ENCODE measurements at places on chromosomes 1 and 21.
A peak's percentile ranks its signal among the peaks of the same experiment; 100 is the strongest.

DNA sequence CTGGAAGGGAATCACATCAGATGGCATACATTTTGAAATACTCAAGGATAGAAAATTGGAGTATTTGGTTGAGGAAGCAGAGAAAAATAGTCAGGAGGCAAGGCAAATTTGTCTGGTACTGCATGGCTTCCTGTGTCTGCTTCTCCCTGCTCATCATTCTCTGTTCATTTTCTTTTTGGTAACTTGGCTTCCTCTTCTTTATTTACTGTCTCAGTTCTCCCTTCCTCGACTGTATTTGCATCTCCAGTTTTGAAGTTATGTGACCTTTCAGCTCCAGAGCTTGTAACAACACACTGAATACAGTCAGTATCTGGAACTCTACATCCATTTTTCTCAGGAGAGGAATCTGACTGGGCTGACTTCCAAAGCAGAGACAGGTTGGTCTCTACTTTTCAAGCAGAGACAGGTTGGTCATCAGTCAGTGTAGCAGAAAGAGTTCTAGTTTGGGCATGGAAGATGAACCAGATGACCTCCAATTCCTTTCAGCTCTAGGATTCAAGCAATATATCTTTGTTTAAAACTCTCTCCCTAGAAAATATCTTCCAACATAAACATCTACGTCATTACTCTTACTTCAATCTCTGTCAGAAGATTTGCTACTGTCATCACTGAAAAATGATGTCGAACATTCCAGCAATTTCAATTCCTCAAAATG is 571.2 kb downstream of the ADGRL2 start:
- no peak for DNase-seq

- peak; percentile 25 for DNase-seq
These were observed at the start of gene RPS6KA1 for GRCh38 chr1:26529655-26530409. Gene RPS6KA1 (plus strand): TSS chr1:26529761. CDS start chr1:26529921, 160 bp downstream.

- DNase-seq: peak; percentile 75
These were observed 3.1 kb downstream of the ATP1A1 start for GRCh38 chr1:116375887-116376728.

DNA sequence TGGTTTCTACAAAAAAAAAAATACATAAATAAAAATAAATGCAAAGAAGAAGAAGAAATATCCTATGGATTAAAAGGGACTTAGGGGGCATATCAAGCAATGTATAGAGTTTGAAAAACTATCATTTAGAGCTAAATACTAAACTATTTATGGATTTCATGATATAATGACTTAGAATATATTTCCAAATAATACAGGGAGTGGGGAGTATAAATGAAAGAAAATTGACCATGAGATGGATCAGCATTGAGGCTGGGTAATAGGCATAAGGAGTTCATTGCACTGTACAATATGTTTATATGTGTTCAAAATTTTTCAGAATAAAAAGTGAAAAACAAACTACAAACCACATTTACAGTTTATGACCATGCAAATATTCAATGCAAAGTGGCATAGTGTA is 18.8 kb downstream of the NHLH2 start:
- no peak for DNase-seq

- no peak for DNase-seq
These were observed 84.8 kb downstream of the KCTD3 start for GRCh38 chr1:215651867-215652266.

DNA sequence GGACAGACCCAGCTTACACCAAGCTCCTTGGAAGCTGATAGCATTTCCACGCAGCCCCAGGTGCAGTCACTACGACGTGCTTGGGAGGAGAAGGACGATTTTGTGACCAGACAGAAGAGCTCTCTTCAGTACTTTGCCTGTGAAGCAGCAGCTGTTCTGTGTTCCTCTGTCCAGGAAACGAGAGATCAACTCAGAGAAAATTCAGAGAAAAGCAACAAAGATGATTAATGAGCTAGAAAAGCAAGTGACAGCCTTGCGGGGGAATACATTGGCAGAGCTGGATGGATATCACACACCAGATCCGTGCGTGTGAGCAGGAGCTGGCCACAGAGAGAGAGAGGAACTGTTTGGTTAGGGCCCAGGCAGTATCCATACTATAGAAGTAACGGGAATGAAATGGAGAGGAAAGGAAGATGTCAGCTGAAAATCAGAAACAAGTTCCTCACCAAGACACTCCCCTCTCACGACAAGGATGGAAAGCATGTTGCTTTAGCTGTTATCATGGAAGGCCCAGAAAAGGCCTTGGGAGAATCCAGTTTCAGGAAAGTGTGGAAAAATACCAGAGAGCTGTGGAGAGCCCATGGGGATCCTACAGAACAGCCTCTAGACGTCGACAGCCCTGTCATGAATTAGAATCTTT is 106.2 kb downstream of the TOMM20 start:
- no peak for DNase-seq

GRCh38 chr1:192805832-192806323 is 3.0 kb upstream of the RGS2 start:
- DNase-seq: peak; percentile 76

DNA sequence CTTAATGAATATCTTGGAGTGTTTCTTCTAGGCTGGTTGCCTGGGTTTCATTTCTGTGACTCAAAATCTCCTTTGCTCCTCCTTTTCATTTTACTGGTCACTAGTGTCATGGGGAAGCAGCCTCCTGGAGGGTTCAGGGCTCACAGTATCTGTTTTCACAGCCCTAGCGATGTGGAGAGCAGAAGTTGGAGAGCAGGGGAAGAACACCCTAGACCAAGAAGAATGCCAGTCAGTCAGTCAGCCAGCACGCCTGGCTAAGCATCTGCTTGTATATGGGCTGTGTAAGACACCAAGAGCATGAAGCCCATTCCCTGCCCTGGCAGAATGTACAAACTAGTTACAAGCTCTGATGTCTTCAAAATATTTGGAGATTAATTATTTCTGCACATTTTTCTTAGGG is 7.9 kb downstream of the RXRG start:
- DNase-seq: no peak

GRCh38 chr1:26923711-26924110 is 2.2 kb downstream of the NUDC start:
- peak; percentile 39 for DNase-seq

DNA sequence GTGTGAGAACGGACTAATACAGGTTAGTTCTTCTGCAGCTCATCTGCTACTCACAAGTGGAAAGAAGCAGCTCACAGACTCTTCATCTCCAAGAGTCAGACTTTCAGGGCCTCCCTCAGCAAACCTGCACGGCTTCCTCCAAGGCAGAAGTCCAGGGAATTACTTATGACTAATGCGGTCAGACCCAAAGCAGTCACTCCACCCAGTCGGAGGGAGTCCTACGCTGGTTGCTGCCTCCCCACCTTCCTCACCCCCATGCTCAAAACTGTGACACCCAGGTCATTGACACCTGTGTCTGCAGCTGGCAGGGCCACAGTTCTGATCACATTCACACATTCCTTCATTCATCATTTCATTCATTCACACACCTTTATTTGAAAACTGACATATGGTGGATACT is 38.4 kb upstream of the PRDM2 start:
- DNase-seq: no peak

DNA sequence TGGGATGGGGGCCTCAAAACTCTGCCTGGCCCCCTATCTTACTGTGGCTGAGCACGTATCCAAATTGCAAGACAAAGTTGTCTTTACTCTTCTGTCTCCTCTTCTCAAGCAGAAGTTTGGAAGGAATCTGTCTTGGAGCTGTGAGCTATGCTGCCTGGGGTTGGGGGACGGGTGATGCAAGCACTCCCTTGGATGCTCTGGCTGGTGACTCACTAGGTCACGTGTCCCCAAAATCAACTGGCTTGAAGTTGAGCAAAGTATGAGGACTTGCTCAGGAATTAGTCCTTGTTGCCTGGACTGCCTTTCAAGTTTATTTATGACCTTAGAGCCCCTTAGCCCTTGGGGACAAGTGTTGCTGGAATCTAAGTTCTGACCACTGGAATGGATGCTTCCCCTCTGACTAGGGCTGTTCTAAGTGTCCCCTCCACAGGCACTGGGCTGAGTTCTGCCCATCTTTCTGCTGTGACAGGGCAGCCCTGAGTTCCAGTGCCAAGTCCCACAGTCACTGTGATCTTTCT is 269.5 kb downstream of the HHAT start:
- peak; percentile 98 for DNase-seq

DNA sequence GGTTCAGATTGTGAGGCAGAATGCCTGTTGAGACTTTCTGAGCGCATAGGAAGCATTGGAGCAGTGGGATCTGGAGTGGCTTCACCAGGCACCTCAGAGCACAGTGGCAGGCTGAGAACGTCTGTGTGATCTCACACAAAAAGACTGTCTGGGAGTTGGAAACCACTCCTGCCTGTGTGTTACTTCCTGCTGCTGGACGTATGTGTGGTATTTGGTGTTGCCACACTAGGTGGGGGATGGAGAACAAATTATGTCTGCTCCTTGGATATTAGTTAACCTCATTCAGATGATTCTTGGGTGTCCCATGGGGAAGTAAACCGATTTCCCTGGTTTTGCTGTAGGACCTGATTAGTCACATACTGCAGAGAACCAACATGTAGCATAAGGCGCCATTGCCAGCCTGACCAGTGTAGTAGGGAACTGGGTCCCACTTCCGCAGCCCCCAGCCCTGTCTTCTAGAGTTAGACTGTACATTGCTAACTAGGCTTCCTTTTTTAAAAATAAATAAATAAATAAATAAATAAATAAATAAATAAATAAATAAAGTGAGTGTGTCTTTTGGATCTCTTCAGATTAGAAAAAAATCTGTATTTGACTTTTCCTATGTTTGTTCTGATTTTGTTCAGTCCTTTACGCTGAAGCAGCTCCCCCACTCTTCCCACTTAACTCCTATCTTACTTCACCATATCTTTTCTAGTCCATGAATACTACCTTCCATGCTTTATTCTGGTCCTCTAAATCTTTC is 26.9 kb downstream of the UCK2 start:
- DNase-seq: peak; percentile 95

GRCh38 chr1:195158091-195158490 is 1450.1 kb downstream of the KCNT2 start:
- no peak for DNase-seq

DNA sequence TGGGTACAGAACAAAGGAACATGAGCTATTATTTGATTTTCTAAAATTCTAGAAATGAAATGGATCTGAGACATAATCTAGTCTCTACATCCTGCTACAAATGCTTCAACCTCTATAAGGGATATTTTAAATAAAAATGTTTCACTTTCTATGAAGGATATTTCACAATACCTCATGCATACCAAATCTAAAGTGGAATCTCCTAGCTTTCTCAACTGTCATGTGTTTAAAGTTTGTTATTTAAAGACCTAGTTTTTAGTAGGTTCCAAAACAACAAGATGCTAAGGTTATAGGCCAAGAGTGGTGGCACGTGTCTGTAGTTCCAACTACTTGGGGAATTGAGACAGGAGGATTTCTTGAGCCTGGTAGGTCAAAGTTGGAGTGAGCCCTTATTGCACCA is 47.6 kb downstream of the KDM5B start:
- DNase-seq: no peak

DNA sequence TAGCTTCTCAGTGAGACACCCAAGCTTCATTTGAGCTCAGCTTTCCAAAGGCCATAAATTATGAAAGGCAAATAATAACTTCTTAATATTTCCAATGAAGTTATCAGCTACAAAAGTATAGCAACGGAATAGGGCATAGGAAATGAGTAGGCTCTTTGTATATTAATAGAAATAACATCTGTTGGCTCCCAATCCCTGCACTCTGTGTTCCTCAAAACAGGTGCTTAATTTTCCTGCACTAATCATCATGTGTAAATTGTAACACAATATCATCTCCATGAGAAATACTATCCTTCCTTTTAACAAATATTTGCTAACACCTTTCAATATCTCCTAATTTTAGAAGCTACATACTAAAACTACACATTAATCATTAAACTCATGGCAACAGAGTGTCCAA is 19.2 kb upstream of the IFI44L start:
- DNase-seq: no peak

GRCh38 chr1:179921472-179921871 is 33.1 kb upstream of the CEP350 start:
- no peak for DNase-seq

Measured in RCC 7860 (cell line).